ENCODE measurements at places on chromosomes 6 and 20.
A peak's percentile ranks its signal among the peaks of the same experiment; 100 is the strongest.

- DNase-seq: no peak
These were observed 58.9 kb downstream of the KIZ start for GRCh38 chr20:21184819-21185218.

DNA sequence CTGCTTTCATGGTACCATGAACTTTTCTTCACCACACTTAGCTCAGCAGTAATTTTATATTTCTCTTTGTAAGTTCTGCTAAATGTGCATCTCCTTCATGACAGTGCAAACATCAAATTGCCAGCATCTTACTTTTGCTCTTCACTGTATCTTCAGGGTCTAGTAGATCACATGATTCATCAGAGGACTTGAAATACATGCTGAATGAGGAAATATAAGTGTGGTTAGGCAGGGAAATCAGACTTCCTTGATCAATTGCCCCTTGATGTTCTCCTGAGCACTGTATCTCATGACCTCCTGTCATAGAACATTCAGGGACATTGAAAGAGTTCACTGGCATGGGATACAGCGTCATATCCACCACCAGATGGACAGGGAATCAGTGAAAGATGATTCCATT, 25.3 kb upstream of the POLR1H start:
- no peak for DNase-seq

DNA sequence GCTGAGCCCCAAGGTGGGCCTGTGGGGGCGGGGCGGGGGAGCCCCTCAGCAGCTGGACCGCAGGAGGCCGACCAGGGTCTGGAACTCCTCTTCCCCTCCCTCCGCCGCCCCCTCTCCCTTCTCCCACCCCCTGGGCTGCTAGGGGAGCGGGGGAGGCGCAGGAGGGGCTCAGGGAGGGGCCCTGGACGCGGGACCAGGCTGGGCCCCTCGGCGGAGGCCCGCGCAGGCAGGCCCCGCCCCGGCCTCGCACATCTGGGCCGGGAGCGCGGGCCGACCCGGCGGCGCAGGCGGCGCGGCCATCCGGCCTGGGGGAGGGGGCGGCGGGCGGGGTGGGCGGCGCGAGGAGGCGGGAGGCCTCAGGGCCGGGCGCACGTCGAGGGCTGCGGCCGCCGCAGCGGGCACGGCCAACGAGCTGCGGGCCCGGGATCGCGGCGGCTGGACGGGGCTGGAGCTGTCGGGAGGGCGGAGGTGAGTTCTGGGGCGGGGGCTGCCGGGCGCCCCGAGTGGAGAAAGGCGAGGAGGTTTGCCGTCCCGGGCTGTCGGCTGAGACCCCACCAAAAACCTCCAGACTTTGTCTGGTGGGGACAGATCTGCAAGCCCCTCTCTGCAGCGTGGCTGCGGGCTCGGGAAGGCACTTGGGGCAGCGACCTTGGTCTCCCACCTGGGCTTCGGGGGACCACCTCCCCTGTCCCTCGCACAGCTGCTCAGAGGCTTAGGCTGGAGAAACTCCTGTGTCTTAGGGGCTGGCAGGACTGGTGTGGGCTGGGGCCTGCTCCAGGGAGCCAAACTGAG, at the start of gene HSPA12B:
Gene HSPA12B, plus strand, starts transcription at position 359 of the 792 bp plus-strand sequence. CDS start 5,990 bp downstream, outside the sequence.
- peak; percentile 49 for DNase-seq

GRCh38 chr6:137928286-137928685, 61.2 kb downstream of the TNFAIP3 start:
- no peak for DNase-seq

DNA sequence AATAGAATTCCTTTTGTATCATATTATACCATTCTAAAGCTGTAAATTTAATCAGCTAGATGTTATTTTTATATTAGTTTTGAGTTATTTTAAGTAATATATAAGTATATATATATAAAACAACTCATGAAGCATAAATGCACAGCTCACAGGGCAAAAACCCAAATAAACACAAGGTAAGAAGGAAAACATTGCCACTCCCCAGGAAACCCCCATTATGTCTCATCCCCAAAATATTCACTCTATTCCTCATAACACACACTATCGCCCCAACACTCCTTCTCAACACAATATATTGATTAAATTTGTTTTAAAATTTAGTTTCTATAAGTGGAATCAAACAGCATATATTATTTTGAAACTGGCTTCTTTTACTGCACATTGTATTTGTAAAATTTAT, 98.6 kb upstream of the FAM83B start:
- no peak for DNase-seq

- DNase-seq: no peak
These were observed 26.4 kb downstream of the GMPR start for GRCh38 chr6:16264785-16265184.

DNA sequence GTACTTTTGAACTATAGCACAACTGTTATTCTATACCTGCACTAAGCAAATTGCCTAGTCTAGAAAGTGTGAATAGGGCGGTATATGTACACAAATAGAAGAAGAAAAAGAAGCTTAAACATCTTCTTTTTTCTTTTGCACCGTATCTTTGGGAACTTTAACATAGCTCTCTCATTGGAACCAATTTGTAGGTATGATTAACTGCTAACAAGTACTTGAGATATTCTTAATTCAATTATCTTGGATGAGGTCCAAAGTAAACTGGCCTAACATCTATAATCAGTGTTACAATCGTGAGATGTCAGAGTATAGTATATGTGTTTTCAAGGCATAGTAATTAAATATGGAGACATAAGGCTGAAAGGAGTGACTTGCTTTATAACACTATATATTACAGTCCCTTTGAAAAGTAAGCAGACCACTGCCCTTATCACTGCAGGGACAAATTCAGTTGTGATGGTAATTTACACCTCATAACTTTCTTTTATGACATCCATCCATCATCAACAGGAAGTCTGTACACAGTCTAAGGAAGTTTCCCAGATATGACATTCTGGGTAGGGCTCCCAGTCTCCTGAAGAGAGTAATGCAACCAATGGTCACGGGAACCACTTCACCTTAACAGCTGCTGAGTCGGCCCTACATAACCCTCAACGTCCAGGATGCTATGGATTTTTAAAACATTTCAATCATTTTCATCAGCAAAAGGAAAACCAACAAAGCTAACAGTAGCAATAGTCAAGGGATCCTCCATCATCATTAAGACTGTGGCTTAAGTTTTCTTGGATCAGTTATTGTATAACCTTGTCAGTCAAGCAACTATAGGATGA, 37.6 kb downstream of the NKAIN2 start:
- no peak for DNase-seq

DNA sequence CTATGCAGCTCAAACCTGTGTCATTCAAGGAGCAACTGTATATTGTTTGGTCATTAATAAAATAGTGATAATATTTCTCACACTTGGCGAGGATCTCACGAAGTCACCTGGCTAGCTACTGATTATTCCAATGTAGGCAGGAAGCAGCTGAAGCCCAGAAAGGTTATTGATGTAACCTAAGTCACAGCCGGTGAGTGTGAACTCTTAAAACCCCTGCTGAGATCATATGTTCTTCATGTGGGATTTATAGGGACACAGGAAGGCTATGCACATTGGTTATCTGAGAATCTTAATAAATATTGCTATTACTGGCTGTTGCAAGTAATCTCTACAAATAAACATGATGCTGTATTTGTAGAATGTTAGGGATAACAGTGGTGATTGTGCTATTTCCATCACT, 161.4 kb downstream of the TBC1D7 start:
- DNase-seq: no peak

GRCh38 chr6:16985513-16986284, 116.2 kb upstream of the STMND1 start:
- no peak for DNase-seq

DNA sequence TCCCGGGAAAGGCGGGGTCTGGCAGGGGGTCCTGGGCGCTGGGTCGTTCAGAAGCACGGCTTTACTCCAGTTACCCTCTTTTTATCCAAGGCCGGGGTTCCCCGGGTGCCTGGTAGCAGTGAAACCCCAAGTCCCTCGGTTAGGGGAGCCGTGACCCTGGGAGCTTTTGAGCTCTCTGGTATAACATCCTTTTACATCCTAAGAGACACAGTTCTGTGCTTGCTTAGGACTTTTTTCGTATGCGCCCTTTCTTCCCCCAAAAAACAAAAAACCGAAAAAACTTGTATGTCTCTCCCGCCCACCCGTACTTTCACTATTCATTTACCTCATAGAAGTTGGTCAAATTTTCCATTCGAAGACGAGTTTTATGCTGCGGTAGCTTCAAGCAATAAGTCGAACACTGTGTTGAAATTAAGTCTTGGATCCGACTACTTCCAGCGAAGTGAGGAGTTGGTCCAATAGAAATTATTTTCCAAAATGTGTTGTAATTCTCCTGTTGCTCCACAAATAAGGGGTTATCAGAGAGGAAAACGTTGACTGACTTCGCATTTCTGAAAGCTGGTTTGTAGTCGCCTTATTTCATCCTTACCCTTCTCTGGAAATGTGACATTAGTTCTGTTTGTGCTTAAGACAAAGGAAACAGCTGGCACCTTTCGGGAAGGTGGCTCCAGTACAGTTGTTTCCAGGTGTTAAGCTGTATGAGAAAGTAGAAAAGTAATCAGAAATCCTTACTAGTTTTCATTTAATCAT, 816 bp upstream of the MAN1A1 start:
- no peak for DNase-seq

- no peak for DNase-seq
These were observed 1847.3 kb upstream of the DEFB115 start for GRCh38 chr20:29409833-29410805.

GRCh38 chr6:97775012-97775411, 492.0 kb upstream of the MMS22L start:
- DNase-seq: no peak

DNA sequence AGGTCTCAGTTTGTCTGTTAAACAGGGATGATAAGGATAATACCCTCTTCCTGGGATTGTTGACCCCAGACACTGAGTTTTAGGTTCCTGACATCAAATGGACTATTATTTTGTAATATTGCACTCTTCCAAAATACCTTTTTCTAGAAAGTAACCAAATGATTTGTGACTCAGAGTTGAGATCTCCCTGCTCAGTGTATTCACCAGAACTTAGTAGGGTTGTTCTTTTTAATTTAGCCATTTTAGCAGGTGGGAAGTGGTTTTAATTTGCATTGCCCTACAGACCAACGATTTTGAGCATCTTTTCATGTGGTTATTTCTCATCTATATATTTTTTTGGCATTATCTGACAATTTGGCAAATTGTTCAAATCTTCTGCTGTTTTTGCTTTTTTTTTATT, 75.1 kb downstream of the TMEM242 start:
- DNase-seq: no peak

DNA sequence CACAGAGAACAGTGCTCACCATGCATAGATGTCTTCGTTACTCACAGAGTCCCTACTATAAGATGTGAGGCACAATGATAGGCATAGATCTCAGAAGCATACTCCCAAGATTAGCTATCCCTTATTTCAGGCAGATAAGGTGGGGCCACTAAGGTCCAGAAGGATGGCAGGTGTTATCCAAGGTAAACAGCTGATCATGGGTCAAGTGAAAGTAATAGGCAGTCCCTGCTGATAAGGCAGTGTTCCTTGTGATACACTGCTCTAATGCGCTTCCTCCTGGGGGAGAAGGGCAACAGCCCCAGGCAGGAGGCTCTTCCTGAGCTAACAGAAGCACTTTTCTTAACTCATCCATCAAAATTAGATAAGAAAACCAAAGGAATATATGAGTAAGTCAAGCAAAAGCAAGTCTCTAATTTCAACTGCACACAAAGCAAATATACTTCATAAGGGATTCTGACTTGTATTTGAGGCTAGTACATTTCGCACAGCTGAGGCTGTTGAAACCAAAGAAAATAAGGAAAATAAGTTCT, 42.2 kb downstream of the METTL24 start:
- DNase-seq: no peak

DNA sequence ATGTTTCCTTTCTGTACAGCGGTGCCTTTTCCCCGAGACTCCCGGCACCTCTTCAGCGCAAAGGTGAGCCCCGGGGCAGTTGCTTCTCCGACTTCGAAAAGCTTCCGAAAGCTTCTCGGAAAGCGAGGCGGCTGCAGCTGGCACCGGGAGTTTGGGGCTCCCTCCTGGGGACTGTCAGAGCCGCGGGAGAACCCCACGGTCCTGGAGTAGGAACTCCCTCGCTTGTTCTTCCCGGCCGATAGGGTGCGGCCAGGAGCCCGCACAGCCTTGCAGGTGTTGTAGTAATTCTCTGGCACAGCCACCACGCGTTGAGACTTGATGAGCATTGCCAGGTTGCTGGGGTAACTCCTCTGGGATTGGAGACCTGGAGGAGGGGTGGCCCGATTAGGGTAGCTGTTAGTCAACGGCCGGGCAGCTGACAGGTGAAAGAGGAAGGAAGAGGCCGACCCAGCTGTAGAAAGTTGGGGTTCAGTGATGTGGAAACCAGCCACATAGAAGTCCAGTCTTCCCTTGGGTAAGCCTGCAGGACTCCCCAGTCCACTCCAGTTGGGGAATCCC, 721 bp downstream of the KDM1B start:
- DNase-seq: peak; percentile 27

DNA sequence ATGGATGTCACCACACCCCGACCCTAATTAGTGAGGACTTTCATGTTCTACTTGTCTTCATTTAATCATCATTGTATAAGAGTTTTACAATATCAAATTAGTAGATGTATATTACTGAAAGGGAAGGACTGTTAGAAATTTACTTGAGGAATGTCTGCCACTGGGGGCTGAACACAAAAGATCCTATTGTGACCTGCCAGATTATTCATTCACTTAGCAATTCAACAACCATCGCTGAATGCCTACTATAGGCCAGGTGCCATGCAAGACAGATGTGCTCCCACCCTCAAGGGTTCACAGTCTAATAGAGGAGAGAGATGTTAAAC, 8.0 kb upstream of the RBCK1 start:
- DNase-seq: no peak

GRCh38 chr20:4052139-4052480, 36.8 kb upstream of the RNF24 start:
- DNase-seq: no peak

- no peak for DNase-seq
These were observed 101.8 kb upstream of the SIM1 start for GRCh38 chr6:100566563-100566962.

GRCh38 chr6:87197547-87197946, 42.2 kb downstream of the ZNF292 start:
- no peak for DNase-seq

DNA sequence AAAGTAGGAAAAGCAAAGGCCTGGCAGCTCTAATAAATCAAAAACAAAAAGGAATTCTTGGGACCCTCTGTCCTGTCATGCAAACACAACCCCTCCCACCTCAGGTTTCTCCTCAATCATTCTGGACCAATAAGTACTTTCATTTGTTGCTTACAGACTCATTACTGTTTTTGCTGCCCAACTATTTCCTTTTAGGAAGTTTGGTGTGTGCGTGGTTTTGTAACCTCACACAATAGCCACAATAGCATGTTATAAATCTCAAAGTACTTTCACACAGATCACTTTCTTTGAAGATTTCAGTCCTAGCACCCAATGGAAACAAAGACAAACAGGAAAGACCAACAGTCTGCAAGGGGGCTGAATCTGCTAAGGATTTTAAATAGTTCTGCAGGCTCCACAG, 4.5 kb downstream of the MRPL14 start:
- DNase-seq: no peak

DNA sequence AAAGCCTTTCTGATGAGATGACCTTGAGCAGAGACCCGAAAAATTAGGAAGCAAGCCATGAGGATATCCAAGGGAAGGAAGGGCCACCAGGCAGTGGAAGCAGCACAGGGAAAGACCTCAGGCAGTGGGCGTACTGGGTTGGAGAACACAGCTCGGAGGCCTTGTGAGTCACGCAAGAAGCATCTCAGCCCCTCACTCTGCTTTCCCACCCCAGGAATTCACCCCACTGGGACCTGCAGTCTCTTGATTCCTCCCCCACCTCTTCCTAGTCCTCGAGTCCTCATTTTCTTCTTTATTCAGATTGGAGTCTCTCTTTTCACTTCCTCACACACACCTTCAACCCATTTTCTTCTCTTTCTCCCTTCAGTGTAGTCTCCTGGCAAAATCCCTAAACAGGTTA, 27.0 kb downstream of the RPRD1B start:
- no peak for DNase-seq

GRCh38 chr6:43491750-43492661, 14.6 kb downstream of the TJAP1 start:
- DNase-seq: no peak

Data from left renal pelvis (tissue), 4 donors.